ENCODE measurements at places on chromosomes 6 and 20.

DNA sequence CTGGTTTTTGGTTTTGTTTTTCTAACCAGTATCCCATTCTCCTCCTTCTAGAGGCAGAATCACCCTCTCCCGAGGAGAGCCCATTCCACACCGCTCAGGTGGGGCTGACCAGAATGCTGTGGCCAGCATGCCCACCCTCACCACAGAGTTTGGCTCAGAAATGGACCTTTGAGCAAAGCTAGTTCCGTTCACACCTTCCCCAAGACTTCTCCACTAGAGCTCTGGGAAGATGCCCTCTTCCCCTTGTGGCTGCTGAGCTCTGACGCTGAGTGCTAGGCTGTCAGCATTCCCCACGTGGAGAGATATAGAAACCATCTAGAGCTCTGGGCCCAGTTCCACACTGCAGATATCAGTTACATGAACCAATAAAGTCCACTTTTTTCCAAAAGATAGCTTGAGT, 7.9 kb downstream of the GPLD1 start:
- DNase-seq, result no peak

DNA sequence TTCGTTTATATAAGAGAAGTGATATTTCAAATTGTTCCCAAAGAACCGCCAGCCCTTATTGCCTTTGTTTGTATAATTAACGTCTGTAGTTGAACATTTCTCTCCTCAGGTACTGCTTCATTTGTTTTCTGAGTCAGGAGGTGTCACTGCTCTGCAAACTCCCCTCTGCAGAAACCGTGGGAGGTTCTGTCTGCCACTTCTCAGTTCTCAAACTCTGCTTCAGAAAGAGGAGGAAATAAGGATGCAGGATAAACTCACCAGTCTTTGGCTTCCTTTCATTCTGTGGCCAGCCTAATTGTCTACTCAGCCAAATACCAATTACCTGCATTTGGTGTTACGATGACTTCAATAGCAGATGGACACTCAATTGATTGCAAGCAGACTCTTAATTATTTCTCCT, 149.8 kb downstream of the PAK5 start:
- no peak for DNase-seq

DNA sequence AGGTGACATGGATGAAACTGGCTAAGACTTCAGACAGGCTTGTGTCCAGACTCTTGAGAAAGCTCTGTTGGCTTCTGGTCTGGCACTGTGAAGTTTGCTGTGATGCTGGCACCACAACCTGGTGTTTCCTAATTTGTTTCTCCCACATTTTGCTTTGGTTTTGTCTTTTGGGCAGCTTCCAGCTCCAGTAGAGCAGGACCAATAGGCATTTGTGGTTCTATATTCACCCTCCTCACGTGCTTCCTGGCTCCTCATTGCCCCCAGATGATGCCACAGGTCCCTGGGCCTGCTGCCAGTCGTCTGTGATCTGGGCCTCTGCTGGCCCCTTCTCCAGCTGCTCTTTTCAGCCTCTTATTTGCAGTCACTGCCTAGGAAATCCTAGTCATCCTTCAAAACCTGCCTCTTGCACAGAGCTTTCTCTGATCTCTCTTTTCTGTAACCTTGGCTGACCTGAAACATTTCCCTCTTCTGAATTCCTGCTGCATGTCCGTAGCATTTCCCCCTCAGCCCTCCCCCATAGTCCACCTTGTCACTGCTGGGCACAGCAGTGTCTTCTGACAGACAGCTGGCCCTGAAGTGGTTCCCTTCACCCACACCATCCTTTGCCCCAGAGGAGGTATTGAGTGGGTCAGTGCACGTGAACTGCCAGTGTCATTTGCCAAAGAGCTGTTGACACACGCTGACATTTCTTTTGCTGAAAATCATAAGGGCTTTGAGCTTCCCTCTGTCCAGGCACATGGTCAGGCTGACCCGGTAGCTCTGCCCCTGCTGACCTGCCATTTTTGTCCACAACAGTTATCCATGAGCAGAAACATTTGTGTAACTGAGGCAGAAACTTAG, 63.0 kb downstream of the PTPN1 start:
- DNase-seq, result no peak

DNA sequence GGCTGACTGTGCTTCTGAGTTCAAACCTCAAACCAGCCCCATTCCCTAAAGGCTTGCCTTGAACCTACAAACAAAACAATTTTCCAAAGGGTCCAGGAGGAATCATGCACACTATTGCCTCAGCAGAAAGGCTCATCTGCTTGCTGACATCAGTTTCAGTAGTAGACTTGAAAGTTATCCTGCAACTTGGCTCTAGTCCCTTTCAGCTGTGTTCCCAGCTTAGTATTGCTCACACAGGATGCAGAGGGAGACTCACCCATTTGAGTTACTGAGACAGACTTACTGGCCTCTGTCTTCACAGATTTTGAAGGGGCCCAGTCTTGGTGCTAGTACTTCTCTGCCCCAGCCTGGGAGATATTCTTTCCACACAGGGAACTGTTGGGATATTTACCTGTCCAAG, 38.5 kb upstream of the TFB1M start:
- no peak for DNase-seq

- no peak for DNase-seq
These were observed 6.2 kb downstream of the RNF217 start for GRCh38 chr6:124968401-124968800.

DNA sequence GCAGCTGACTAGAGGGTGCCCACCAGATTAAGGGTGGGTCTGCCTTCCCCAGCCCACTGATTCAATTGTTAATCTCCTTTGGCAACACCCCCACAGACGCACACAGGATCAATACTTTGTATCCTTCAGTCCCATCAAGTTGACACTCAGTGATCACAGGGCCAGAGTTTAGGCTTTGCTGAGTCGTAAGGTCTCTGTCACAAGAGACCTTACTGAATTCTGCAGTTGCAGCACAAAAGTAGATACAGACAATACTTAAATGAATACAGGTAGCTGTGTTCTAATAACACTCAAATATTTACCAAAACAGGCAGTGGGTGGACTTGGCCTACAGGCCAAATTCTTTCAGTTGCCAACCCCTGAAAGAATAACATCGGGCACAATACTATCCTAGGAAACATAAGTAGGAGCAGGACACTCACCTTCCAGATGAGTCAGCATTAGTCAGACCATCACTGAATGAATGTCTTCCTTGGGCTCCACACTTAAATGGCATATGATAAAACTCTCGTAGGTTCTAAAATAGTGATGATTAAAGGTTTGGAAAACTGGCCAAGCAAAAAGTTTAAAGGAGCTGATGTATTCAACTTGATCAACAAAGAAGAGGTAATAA, 190.0 kb downstream of the UBE3D start:
- no peak for DNase-seq

DNA sequence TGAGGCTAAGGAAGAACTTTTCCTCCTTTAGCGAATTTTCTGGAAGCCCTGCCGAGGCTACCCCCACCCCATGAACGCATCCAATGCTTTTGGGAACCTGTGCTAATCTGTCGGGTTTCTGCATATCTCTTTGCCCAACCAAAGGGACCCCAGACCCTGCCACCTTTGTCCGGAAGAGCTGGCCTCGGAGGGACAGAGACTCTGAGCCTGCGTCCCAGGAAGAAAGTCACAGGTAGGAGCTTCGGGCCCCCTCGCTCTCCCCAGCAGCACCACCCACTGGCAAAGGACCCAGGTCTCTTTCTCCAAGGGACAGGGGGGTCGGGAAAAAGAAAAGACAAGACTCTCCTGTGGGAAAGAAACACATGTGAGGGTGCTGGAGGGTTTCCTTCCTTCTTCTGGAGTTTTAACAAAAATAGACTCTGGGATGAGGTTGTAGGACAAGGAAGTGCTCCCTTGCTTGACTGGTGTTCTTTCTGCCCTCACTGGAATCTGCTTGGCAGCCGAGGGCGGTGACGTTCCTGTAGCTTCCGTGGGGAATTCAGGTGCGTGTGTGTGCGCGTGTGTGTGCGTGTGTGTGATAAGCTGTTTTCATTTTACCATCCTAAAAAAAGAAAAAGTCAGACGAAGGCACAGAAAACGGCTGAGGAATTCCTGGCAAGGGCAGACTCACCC, 16.3 kb upstream of the FOXC1 start:
- no peak for DNase-seq

DNA sequence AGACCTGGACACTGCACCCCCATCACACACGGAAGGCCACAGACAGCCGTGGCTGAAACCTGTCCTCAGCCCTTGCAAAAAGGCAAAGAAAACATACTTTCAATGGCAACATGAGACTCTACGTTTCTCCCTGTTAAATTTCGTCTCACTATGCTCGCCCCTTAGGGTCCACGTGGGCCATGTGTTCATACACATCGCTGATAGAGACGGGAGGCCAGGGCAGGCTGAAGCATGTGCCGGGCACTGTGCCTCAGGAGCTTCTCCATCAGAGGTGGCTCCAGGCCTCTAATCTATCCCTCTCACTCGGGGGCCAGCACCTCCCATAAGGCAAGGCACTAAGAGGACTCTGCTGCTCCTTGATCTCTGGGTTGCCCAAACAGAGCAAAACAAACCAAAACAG, 17.5 kb downstream of the PXDC1 start:
- DNase-seq, result no peak

DNA sequence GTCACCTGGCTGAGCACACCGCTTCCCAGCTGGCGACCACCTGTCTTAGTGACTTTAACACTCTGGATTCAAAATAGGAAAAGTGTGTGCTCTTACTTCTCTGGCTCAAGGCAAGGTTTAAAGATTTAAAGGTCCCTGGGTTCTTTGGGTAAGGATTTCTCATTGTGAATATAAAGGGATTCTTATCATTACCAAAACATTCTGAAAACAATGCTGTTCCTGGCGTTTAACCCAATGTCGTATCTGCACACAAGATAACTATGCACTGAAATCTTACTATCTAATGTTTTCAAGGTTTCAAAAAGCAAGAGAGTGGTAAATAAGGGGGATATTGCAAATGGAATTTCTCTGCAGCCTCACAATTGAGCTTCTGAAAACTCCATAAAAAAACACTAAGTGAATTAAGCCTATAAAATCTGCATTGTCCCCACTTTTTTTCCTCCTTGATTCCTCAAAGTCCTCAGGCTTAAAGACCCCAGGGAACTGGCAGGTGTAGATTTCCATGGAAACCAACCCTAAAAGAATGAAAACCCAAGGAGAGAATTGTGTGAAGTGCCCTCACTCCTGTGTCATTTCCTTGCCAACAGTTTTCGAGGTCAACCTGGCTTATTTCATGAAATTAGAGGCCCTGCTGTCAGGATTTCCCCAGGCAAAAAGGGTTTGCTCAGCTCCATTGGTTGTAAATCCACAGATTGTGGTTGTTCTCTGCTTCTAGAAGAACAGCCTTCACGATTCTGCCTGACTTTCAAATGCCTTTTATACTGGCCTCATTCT, 44.0 kb downstream of the BMP2 start:
- no peak for DNase-seq

DNA sequence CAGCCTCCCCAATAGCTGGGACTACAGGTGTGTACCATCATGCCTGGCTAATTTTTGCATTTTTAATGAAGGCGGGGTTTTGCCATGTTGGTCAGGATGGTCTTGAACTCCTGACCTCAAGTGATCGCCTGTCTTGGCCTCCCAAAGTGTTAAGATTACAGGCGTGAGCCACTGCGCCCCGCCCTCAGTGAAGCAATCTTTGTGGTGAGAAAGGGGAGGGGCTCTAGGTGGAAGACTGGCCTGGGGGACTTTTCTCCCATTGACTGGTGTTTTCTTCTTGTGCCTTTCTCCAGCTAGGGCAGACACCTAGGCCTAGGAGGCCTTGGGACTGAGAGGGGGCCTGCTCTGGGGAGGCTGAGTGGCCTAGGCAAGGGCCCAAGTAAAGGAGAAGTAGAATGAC, 84.1 kb downstream of the DNAAF9 start:
- DNase-seq, result no peak

GRCh38 chr20:21270806-21271205, 32.3 kb upstream of the XRN2 start:
- DNase-seq, result no peak

GRCh38 chr6:137811916-137812553, 55.0 kb upstream of the TNFAIP3 start:
- DNase-seq, result no peak

DNA sequence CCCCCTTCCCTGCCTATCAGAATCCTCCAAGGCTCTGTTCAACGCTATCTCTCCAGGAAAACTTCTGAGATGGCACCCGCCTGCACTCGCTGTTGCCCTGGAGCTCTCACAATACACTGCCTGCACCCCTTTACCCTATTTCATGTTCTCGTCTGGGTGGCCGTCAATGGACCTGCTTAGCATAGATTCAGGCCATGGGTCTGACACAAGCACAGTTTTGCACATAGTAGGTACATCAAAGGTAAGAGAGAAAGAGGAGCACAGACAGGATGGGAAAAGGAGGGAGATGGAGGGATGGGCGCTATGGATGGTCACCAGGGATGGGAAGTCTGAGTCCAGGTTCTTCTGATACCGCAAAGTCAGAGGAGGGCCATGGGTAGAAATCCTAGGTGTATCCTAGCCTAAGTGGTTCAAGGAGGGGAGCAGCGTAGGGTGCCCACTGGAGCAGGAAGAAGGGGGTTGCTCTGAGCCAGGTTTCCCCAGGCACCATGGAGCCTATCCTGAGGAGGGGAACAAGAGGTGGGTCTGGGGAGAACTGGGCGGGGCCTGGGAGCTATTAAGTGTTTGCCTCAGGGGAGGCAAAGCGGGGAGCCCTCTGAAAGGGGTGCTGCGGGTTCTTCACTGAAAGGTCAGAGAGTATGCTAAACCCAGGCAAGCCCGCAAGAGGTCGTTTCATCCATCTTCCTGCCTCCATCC, 89.3 kb downstream of the MRPL14 start:
- DNase-seq, result no peak

- no peak for DNase-seq
These were observed 2.6 kb downstream of the STK35 start for GRCh38 chr20:2104236-2104635.

- no peak for DNase-seq
These were observed 906 bp downstream of the ANKRD60 start for GRCh38 chr20:58227391-58228102.

DNA sequence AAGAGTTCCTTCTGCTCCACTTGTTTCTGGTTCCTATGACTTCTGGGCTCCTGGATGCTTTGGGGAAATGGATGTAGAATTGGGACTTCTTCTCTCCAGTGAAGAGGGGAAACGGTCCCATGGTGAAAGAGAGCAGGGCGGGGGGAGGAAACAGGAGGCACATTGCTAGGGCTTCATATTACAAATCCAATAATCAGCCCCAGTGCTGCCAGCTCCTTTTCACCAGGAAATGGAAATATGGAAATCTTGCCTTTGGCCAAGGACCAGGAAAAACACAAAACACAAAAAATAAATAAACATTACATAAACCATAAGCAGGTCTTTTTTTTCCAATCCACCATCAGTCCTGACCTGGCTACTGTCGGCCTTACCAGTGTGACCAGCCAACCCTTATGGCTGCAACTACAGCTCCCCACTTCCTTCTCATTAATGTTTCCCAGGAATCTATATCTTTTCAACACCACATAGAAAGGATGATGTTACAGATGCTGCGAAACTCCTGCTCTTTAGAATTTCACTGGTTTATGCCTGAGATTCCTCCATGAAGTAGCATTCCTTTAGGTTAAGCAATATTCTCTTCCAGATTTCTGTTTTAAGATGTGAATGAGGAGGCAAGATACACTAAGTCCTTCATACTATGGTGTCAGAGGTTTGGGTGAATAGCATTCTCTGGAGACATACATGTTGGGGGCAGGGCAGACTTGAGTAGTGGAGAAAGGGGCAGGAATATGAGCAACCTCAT, 2.0 kb downstream of the PI3 start:
- no peak for DNase-seq

GRCh38 chr6:159008656-159009288, 8.8 kb upstream of the RSPH3 start:
- DNase-seq, result peak; percentile 19
